ENCODE measurements at places on chromosomes 1 and 21.
A peak's percentile ranks its signal among the peaks of the same experiment; 100 is the strongest.

- no peak for DNase-seq
Observed at GRCh38 chr1:20846461-20847374, 59.6 kb upstream of the HP1BP3 start.

DNA sequence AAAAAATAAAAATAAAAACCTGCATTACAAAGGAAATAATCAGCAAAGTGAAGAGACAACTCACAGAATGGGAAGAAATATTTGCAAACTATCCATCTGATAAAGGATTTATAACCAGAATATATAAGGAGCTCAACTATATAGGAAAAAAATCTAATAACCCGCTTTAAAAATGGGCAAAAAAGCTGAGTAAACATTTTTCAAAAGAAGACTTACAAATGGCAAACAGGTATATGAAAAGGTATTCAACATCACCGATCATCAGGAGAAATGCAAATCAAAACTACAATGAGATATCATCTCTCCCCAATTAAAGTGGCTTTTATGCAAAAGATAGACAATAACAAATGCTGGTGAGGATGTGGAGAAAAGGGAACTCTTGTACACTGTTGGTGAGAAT lies 3.8 kb upstream of the GNG5 start:
- DNase-seq = no peak

DNA sequence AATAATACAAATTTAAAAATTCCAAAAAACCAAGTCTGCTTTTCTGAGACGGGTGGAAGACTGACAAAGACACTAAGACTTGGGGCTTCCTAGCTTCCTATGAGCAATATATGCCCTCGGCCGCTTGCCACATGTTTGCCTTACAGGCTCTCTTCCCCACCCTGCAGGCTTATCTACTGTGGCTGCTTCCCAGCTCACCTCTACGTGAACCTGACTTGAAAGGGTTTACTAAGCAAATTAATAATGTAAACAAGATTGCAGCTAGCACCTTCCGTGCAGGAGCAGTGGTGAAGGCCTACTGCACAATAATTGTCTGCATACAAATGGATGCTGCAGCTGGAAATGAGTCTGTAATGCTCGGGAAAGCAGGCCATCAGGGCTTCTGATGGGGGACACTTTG lies 152.9 kb upstream of the DAB1 start:
- DNase-seq = peak; percentile 4

DNA sequence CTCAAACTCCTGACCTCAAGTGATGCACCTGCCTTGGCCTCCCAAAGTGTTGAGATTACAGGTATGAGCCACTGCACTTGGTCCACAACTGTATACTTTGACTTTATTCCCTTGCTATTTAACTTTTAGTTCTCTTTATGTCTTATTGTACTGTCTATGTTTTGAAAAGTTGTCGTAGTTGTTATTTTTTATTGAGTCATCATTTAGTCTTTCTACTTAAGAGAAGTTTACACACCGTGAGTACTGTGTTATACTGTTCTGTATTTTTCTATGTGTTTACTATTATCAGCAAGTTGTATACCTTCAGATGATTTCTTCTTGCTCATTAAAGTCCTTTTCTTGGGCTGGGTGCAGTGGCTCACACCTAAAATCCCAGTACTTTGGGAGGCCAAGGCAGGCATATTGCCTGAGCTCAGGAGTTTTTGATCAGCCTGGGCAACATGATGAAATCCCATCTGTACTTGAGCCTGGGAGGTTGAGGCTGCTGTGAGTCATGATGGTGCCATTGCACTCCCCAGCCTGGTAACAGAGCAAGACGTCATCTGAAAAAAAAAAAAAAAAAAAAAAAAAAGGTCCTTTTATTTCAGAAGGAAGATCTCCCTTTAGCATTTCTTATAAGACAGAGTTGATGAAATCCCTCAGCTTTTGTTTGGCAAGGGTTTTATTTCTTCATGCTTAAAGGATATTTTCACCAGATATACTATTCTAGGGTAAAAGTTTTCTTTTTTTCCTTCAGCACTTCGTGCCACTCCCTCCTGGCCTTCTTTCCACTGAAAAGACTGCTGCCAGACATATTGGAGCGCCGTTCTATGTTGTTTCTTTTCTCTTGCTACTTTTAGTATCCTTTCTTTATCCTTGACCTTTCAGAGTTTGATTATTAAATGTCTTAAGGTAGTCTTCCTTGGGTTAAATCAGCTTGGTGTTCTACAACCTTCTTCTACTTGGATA lies 47.6 kb downstream of the TNFSF18 start:
- DNase-seq = peak; percentile 94

GRCh38 chr1:245888809-245889208 lies 618.3 kb downstream of the SMYD3 start:
- DNase-seq = peak; percentile 65

GRCh38 chr1:207028884-207029650 lies 3.5 kb downstream of the C1orf116 start:
- peak; percentile 73 for DNase-seq

DNA sequence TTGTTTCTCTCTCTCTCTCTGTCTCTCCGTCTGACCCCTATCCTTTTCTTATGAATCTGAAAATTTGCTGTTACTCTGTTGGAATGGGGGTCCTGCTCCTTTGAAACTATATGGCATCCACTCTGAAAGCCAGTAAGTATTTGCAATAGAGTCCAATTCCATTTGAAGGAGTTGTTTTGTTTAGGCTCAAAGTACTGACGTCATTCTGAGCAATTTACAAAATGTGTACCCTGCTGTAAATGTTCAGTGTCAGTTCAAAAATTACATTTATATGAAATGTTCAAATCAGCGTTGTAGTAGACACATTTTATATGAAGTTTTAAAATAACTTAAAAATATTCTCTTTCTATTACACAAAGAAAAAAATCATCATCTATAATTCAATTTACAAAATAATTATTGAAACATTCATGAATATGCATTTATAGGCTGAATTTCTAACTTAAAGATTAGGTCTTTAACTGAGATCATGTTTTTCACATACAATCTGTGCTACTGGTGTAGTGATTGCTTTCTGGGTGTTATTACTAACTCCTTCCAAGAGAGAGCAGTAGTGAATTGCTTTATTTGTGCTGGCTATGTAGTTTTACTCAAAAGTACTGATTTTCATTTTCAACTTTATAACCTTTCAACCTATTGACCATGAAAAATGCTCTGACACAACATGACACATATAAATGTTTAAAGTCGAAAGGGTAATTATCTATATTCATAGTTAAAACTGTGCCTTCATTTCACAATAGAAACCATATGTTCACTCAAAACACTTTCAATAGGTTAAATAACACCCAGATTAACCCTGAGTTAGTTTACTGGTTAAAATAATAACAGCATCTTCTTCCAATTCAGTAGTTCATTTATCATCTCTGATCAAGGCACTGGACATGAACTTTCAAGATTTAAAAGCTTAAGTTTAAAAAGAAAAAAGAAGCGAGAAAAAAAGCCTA lies 253.1 kb upstream of the ADGRL4 start:
- DNase-seq = peak; percentile 45

GRCh38 chr1:31736675-31737074 lies 27.5 kb downstream of the ADGRB2 start:
- DNase-seq = peak; percentile 48

- peak; percentile 66 for DNase-seq
Observed at GRCh38 chr1:101781201-101781831, 215.4 kb downstream of the OLFM3 start.

GRCh38 chr1:230300322-230301301 lies 125.5 kb downstream of the PGBD5 start:
- no peak for DNase-seq

DNA sequence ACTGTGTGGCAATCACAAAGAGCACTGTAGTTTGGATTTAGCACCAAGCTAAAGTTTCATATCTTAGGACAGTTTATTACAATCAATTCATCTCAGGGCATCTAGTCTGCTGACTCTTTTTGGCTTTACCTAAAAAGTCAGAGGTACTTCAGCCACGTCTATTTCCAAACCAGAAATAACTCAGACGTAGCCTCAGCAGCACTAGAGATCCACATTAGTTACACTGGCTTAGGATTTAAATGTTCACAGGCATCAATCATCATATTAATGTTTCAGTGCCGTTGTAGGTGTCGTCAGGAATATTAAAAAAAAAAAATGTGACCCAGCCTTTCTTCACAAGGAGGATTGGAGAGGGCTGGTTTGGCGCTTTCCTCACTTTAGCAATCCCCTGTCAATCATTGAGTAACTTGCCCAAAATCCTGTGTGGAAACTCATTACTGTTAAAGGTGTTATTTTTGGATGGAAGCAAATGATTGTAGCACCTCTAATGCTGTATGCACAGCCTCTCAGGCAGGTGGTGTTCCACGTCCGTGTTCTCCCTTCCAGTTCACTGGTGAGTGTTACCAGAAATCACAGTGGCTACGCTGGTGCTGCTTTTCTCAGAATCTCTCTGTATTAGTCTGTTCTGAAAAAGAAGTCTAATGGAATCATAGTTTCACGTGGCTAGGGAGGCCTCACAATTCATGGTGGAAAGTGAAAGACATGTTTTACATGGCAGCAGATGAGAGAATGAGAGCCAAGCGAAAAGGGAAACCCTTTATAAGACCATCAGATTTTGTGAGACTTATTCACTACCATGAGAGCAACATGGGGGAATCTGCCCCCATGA lies 45.4 kb downstream of the NEK7 start:
- no peak for DNase-seq

Measured in epithelial cell of esophagus (primary cell).